ENCODE measurements at places on chromosomes 11 and 22.

DNA sequence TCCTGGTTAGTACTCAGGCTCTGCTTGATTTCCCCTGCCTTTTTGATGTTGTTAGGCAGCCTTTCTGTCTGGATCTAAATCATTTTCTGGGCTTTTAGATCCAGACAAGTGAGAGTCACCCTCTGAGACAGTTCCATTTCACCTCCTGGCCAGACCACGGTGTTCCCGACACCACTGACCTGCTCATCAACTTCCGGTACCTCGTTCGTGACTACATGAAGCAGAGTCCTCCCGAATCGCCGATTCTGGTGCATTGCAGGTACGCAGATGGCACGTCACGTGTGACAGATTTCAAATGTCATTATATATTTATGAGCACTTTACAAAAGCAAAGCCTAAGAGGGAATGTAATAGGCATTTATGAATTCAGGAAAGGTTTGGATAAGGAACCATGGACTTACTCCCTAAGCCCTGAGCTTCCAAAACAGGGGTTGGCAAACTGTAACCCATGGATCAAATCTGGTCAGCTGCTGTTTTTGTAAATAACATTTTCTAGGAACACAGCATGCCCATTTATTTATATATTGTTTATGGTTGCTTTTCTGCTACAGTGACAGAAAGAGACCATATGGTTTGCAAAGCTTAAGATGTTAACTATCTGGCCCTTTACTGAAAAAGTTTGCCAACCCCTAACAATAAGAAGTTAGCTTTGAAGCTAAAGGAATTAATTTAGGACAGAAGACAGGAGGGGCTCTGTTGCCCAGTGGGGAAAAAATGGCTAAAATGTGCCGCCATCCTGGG, 53.1 kb upstream of the OR4B1 start:
- DNase-seq = no peak

- no peak for DNase-seq
These were observed 51.6 kb upstream of the APOA1 start for GRCh38 chr11:116888884-116889549.

DNA sequence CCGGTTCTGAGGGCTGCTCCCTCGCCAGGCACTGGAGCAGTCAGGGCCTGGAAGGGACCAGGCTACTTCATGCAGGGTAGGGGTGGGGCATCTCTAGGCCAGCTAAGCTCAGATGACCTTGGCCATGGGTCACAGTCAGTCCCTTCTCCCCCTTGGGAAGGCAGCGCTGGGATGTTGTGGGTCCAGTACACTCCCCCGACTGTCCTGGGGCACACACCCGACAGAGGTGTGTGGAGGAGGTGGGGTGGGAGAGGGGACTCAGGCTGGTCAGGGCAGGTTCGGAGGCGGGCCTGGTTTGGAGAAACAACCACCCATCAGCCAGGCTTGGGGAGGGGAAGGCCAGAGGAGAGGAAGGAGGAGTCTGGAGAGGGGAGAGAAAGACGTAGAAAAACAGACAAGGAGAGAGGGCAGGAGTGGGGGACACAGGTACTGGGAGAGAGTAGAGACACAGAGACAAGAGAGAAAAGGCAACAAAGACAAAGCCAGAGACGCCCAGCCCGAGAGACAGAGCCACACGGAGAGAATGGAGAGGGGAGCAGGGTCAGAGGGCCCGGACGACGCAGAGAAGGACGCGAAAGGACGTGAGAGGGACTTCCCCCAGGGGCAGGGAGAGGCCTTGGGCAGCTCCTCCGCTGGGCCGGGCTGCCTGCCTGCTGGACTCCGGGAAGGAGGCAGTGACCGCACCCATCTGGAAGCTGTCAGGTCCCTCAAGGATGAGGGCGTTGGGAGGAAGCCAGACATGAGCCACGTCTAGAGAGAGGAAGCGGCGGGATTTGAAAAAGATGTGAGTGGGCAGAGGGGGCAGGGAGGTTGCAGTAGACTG, 30.6 kb upstream of the TSKU start:
- DNase-seq = no peak

- DNase-seq = no peak
These were observed 40.5 kb downstream of the DKK3 start for GRCh38 chr11:11967669-11968510.

GRCh38 chr22:17706947-17707346, 67.3 kb downstream of the BID start:
- DNase-seq = no peak

GRCh38 chr22:24516301-24516737, 21.2 kb downstream of the UPB1 start:
- no peak for DNase-seq

GRCh38 chr11:35664977-35665441, 2.4 kb downstream of the TRIM44 start:
- no peak for DNase-seq

DNA sequence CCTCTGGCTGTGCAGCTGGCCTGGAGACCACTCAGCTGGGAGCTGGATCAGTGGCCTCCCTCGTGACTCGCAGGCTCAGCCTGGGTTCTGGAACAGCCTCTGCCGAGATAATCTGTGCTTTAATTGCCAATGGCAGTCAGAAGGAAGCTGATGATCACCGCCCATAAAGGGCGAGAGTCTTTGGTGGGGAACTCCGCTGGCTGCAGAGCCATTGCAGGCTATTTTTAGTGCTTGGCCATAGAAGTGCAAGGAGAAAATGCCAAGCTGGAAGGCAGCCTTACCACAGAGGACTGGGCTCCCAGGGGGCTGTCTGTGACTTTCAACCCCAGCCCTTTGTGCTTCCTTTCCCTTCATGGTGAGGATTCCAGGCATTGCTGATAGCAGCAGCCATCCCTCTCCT, 62.2 kb upstream of the TENM4 start:
- DNase-seq = no peak

GRCh38 chr22:48179571-48180546, 1417.4 kb downstream of the TBC1D22A start:
- DNase-seq = no peak

DNA sequence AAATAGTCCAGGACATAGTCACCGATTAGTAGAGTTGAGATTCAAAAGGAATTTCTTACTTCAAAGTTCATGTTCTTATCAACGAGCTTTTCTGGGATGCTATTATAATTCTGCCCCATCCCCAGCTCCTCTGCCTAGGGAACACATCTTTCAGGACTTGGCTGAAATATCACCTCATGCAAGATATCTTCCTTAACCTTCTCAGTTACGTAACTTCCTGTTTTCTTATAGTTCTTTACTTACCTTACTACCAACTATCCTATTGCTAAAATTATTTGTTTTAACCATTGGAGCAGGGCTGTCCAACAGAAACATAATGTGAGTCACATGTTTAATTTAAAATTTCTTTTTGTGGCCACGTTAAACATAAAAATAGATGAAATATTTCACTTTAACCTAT, 2.3 kb downstream of the NARS2 start:
- no peak for DNase-seq

DNA sequence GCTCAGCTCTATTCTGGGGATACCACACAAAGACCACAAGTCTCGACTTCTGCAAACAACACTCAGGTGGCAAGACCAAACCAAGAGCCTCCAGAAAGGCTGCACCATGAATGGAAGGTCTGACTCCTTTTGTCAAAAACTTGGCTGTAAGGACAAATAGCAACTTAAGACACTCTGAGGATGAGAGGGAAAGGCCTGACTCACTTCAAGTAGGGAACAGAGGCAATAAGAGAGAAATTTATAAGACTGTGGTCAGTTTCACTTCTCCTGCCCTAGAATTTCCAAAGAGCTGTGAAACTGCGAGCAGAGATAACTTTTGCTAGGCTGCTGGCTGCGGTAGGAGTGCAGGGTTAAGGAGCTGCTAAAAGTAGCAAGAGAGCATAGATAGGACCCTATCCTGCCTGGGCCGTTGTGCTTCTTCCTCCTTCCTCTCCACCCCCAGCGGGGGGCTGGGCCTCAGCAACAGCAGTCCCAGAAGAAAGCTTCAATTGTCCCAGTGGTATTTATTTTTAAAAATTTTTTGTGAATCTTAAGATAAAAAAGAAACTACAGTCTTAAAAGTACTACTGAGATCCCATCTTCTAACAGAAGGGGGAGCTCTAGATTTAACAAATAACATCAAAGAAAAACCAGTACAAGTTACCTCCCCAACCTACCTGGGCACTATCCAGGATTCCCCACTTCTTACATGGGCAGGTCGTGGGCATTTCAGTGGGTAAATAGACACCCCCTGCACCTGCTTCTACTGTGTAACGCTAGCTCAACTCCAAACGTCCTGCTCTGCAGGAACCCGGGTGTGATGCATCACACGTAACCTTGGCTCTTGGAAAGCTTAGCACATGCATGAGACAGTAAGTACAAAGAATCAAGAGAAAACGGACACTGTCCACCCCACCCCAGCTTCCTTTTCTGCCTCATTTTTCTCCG, 66.4 kb downstream of the SGSM3 start:
- DNase-seq = no peak

GRCh38 chr22:20147237-20147988, 3.4 kb downstream of the CCDC188 start:
- no peak for DNase-seq

GRCh38 chr11:130037058-130037457, 32.6 kb upstream of the APLP2 start:
- DNase-seq = no peak

GRCh38 chr11:68773521-68774193, 22.3 kb upstream of the TESMIN start:
- no peak for DNase-seq

All from activated gamma-delta T cell (primary cell).